ENCODE measurements at places on chromosomes 16 and 17.

DNA sequence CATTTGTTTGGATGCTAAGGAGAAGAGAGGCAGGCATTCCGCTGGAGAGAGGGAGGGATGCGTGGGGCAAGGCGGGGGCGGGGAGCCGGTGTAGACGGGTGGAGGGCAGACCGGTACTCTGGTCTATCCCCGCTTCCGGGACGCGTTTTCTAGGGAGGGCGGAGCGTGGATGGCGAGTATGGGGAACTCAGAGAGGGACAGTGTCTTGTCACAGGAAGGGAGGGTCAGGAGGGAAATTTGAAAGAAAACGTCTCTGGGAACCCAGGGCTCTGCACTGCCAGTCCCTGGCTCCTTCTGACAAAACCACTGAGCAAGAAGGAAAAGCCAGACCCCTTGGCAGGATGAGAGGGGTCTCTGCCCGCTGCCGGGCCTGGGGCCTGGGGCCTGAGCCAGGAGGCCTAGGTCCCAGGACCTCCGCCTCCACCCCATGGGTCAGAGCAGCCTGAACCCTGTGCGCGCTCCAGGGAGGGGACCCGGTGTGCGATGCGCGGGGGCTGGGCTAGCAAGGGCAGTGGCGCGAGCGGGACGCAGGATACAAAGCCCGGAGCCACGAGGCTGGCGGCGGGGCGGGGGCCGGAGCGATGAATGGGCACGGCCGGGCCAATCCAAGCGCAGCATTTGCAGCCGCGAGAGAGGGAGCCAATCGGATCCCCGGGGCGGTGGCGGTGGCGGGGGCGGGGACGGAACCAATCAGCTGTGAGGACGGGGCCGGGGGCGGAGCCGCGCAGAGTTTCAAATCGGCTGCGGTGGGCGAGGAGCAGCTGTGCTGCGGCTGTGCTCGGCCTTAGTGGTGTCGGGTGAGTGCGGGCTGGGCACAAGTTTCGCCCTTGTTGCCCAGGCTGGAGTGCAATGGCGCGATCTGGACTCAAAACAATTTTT, at the start of gene PIMREG:
PIMREG (plus strand) TSS at position 764 of the 879 bp plus-strand sequence. CDS start 656 bp downstream, outside the sequence.
- peak; percentile 90 for DNase-seq

- DNase-seq: no peak
Observed at GRCh38 chr16:920051-920681, 50.6 kb downstream of the LMF1 start.

GRCh38 chr16:75105306-75106061, 11.1 kb downstream of the LDHD start:
- DNase-seq: peak; percentile 72

- no peak for DNase-seq
Observed at GRCh38 chr17:28719021-28719433, 758 bp upstream of the RPL23A start.

DNA sequence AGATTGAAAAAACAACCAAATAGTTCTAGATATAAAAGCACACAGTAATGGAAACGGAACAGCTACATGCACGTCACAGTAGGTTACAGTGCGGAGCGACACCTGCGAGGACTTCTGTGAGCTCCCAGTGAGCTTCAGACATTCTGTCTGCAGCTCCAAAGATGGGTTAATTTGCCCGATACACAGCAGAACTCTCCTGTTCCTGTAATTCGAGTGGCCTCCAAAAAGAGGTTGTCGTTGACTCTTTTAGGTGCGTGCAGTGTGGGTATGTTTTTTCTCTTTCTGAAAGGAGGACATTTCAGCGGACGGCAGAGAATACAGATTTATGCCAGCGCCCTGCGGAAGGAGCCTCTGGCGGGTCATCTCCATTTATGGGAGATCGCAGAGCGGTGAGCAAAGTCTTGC, 2.9 kb downstream of the OR1F1 start:
- DNase-seq: no peak

DNA sequence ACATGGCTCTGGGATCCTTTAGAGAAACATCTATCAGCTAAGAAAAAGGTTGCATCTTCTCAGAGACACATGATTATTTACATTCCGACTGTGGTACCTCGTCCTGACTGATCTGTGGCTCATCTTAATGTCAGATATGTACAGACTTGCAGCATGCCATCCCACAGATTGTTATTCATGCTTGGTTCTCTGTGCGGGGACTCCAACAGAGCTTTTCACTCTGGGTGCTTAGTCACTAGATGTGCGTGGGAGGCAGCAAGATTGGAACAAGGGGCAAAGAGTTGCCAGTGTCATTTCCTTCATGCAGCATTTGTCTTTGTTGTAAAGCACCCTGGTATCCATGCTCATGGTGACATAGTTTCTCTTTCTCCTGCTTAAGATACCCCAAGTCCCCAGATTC, 179.1 kb upstream of the CACNG5 start:
- DNase-seq: peak; percentile 52

DNA sequence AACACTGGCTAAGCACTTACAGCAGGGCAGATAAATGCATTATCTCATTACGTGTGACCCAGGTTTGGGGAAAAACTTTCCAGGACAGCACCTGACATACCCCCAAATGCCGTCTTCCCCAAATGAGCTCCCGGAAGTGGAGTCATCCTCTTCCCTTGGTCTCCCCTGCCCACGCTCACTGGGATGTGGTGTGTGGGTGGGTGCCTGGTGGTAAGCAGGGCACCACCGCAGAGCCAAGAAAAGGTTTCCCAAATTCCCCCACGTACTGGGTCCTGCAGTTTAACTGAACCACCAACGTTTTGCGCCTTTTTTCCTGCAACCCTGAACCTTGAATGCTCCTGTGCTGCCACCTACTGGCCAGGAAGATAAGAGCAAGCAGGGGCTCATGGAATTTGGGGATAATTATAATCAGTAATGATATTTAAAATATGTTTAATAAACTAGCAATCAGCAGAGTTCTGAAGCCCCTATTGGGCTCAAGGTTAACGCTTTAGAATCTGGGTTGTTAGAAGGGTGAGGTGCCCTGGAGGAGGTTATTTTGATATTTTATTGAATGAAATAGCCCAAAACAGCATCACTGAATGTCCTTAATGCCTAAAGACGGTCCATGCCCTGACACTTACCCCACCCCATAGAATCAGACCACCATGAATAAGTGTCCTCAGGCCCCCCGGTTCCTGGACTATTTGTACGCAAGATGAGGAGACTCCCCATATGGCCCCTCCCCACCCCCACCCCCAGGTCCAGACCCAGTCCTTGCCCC, 8.0 kb downstream of the SPPL2C start:
- DNase-seq: peak; percentile 65

GRCh38 chr16:65681406-65681805, 559.5 kb upstream of the CDH11 start:
- DNase-seq: no peak

DNA sequence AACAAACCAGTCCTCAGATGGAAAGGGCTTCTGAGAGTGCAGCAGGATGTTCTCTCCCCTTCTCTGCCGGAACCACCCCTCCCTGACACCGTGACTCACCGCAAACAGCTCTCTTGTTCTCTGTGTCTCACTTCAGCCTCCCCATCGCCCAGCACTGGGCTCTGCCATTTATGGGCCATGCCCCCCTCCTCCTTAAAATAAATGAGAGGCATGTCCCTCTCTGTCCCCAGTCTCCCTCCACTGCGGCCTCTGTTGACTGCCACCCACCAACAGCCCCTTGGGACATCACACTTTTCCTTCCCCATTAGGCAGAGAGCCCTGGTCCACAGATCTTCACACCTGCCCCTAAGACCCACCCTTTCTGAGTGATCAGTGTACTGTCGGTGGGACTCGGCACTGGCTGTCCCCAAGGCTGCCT, 6.3 kb downstream of the CCDC102A start:
- no peak for DNase-seq

- DNase-seq: no peak
Observed at GRCh38 chr17:7019839-7020519, 2.9 kb upstream of the BCL6B start.

GRCh38 chr16:57479976-57480753, 6.1 kb downstream of the DOK4 start:
- DNase-seq: no peak

- DNase-seq: no peak
Observed at GRCh38 chr16:21638573-21638975, 13.8 kb downstream of the IGSF6 start.

DNA sequence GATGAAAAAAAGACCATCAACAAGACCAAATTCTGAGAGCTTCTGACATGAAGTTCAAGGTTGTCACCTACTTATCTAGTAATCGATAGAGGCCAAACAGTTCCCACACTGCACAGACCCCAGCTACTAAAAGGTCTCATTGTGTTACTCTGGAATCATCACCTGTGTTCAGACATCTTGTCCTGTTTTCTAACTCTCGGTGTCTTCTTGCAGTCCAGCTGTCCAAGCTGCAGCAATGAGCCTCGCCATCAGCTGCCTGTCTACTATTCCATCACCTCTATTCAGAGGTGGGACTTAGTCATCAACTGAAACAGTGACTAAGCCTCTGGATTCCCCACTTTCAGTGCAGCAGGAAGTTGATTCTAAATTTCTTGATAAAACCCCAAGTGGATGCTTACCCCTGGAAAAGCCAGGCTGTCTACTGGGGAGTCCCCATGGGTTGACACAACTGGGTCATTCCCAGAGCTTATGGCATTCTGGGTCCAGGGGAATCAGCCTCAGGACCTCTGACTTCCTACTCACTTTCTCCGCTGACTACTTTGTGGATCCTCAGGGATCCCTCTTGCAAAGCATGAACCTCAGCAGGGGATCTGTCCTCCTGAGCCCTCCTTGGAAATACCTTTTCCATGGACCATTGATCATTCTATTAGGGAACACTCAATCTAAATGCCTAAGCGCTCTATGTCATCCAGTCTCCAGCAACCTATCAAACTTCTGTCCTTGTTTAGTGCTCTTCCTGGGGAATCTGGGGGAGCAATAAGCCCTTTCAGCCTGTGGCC, 46.5 kb downstream of the HNF1B start:
- no peak for DNase-seq

- DNase-seq: no peak
Observed at GRCh38 chr17:75668489-75668888, 1.4 kb downstream of the SAP30BP start.

- DNase-seq: no peak
Observed at GRCh38 chr17:81519284-81520020, 6.9 kb upstream of the ACTG1 start.

DNA sequence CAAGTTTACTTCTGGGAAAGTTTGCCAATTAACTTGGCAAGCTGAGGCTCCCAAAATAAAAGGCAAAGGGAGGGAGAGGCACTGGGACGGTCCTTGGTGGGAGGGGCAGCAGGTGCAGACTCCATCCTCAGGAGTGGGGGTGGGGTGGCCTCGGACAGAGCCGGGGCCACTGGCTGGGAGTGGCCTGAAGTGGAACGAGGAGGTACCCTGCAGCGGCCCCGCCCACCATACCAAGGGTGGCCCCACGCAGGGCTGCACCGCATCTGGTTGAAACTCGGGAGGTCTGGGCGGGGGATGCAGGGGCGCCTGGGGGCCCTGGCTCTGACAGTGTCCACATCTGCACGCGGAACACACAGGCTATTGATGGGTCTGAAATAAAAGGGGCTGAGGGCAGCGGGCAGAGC, 42.4 kb upstream of the SLC38A10 start:
- DNase-seq: no peak

- no peak for DNase-seq
Observed at GRCh38 chr17:82887255-82888164, 47.7 kb upstream of the ZNF750 start.

DNA sequence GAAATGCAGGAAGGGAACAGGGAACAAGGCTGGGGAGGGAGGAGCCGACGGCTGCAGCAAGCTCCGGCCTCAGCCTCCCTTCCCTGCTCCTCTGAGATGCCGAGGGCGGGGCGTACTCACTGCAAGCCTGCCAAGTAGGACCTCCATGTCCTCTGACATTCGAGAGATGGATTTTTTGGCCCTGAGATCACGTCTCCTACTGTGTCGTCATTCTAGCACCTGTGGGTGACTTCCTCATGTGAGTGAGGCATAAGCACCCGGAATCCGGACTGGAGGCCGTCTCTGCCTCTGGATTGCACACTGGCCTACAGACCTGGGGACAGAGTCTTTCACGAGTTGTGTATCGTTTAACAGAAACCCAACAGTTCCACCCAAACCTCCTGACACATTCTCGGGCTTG, 14.5 kb downstream of the MRM3 start:
- no peak for DNase-seq

DNA sequence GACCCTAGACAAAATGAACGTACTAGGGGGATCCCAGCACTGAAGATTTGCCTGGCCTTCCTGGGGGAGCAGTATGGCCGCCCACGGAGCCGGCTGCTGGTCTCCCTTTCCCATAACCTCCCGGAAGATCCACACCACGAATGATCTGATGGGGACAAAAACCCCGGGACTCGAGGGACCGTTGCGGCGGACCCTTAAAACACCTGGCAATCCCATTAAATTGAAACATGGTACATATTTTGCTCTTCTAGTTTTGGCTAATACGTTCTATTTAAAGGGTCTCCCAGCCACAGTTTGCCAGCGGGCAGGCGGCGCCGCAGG, 45.2 kb upstream of the LCMT1 start:
- no peak for DNase-seq

- no peak for DNase-seq
Observed at GRCh38 chr16:71853413-71853812, 7.6 kb downstream of the ATXN1L start.

DNA sequence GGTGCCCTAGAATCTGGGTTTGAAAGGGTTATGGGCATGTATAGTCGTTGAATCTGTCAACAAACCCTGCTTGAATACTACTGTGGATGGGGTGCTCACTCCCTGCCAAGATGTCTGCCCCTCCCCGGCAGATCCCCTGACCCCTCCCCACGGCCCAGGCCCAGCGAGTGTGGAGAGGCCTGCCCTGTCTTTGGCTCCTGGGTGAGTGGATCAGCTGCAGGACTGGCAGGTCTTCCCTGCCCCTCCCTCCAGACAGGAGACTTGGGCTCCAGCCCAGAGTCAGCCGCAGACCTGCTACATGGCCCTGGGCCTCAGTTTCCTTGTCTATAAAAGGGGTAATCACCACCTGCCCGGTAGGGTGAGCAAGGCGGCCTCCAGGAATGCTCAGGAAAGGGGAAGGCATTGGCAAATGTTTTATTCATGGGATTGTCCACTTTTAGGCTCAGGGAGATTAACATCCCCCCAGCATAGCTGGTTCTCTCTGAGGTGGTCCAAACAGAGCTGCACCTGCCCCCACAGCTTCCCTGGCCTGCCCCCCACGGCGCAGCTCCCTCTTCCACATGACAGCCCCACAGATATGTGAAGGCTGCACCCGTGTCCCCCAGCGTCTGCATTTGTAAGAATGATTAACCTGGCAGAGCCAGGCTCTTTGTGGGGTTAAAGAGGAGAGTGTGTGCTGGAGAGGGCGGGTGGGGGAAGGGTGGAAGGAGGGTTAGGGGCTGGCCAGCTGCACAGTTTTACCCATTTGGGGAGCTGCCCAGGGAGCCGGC, 18.5 kb upstream of the SPNS2 start:
- DNase-seq: no peak

DNA sequence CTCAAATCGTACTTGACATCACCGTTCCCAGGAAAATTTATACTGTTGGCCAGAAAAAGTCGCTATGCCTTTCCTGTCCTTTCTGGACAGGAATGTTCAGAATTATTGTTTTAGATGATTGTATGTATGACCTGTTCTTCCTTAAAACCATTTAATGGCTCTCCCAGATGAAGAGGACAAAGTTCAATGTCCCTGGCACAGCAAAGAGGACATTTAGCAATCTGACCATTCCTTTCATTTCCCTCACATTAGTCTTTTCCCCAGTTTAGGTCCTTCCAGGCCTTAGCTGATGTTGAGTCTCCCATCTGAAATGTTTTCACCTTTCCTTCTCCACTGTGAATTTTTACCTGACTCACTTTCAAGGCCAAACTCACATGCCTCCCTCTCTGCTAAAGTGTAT, 938.9 kb downstream of the CDH11 start:
- DNase-seq: no peak

GRCh38 chr17:6099492-6099891, 29.3 kb downstream of the WSCD1 start:
- no peak for DNase-seq

- no peak for DNase-seq
Observed at GRCh38 chr17:28105501-28105900, 63.0 kb downstream of the NLK start.

All from putamen (tissue), 1 donor.